ENCODE measurements at places on chromosomes 2 and 18.

DNA sequence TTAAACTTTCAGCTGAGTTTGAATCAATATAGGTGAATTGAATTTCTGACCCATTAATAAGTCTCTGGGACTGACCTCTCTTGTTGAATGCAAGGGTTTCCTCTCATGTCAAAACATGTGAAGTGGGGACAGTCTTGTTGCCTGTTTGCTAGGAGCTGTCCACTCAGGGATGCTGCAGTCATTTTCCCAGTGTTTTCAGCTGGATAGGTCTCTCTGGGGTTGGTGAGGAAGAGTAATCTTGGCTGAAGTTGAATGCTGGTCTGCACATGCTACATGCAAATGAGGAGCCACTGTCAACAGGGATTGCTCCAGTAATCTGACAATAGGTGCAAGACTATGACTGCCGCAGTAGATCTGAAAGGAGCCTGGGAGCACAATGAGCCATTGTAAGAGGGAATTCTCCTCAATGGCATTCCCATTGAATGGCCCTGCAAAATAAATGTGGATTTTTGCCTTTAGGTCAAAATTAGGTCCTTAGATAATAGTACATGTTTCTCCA, 34.1 kb upstream of the IL1RL1 start:
- no peak for DNase-seq

DNA sequence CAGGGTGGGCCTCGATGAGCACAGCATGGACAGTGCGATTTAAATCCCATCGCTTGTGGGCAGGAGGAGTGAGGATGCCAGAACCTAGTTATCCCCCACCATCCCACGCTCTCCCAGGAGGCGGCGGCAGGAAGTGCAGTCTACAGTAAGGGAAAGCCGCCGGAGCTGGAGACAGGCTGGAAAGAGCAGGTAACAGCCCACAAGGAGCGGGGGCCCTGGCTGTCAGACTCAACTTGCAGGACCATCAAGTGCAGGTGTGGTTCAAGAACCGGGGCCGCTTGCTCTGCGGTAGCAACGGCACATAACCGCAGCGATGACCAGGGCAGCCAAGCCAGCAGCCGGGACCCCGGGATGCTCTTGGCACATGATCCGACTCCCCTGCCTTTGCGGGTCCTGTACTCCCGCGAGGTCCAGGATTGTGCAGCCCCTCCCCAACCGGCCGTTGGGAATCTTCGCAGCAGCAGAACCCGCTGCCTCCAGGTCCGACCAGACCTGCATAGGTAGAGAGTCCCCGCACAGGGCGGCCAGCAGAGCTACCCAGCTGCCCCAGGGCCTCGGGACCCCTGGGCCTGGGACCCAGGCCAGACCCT, 82.1 kb downstream of the BIN1 start:
- no peak for DNase-seq

DNA sequence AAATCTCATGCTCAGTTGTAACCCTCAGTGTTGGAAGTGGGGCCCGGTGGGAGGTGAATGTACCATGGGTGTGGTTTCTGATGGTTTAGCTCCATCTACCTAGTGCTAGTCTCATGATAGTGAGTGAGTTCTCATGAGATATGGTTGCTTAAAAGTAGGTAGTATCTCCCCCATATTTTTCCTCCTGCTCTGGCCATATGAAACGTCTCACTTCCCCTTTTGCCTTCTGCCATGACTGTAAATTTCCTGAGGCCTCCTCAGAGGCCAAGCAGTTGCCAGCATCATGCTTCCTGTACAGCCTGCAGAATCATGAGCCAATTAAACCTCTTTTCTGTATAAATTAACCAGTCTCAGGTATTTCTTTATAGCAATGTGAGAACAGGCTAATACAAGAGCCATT, 62.8 kb upstream of the RNF152 start:
- DNase-seq = no peak

DNA sequence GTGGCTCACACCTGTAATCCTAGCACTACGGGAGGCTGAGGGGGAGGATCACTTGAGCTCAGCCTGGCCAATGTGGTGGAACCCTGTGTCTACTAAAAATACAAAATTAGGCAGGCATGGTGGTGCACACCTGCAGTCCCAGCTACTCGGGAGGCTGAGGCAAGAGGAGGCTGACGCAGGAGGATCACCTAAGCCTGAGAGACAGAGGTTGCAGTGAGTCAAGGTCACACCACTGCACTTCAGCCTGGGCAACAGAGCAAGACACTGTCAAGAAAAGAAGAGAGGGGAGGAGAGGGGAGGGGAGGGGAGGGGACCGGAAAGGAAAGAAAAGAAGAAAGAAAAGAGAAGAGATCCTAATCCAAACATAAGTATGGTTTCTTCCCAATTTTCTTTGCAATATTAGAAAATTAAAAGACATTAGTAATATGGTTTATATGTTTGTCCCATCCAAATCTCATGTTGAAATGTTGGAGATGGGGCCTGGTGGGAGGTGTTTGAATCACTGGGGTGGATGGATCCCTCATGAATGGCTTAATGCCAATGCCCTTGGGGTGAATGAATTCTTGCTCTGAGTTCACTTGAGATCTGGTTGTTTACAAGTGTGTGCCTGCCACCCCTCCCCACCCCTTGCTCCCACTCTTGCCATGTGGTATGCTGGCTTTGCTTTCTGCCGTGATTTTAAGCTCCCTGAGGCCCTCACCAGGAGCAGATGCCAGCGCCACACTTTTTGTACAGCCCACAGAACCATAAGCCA, 50.7 kb downstream of the TRIP12 start:
- no peak for DNase-seq

DNA sequence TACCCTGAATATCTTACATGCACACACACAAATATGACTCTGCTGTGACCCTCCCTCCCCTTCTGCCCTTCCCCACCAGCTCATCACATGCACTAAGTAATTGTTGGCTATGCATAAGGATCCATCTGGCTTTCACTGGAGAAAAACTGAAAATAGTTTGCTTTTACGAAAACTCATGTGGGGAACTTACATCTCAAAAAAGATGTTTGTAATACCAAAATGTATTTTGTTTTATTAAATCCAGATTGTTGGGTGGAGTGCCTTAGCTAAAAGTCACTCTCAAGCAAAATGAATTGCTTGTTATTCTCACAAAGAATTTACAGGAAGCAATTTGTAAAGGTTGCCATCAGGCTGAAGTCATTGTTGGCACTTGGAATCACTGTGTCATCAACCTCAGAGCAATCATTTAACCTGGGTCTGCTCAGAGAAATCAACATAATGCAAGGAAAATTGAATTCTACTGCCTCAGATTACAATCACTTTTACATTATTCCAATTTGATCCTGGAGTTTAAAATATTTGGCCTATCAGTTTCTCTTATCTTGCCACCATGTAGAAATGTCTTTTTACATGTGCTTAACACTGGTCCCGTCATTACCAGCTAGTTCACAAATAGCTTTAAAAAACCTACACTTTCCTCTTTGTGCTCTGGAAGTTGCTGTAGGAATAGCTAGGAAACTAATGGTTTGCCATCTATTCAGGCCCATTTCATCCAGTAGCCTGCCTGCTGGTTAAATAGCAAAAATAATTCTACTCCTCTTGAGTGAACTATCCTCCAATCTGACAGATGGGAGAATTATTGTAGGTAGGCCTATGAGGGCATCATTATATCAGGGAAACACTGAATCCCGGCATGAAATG, 90.3 kb upstream of the TMEM17 start:
- DNase-seq = peak; percentile 12

GRCh38 chr2:26763019-26763418, 1.1 kb upstream of the SLC35F6 start:
- no peak for DNase-seq

- no peak for DNase-seq
Measured at GRCh38 chr2:135227386-135227785, 175.3 kb downstream of the RAB3GAP1 start.

DNA sequence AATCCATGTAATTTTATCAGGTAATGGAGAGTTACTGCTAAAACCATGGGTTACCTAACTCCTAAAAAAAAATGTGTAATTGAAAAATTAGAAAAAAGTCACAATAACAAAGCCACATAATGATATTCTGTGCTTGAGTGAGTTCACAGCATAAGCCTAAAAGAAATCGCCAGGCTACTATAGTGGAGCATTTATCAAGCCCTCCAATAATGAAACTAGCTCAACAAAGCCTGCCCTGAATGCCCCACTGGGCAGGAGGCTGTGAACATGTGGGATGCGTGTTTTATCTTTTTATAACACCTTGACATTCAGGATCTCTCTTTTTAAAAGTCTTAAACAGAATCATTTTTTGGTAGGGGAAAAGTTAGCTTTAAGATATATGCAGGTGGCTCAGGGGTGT, 86.3 kb downstream of the KCTD18 start:
- no peak for DNase-seq

DNA sequence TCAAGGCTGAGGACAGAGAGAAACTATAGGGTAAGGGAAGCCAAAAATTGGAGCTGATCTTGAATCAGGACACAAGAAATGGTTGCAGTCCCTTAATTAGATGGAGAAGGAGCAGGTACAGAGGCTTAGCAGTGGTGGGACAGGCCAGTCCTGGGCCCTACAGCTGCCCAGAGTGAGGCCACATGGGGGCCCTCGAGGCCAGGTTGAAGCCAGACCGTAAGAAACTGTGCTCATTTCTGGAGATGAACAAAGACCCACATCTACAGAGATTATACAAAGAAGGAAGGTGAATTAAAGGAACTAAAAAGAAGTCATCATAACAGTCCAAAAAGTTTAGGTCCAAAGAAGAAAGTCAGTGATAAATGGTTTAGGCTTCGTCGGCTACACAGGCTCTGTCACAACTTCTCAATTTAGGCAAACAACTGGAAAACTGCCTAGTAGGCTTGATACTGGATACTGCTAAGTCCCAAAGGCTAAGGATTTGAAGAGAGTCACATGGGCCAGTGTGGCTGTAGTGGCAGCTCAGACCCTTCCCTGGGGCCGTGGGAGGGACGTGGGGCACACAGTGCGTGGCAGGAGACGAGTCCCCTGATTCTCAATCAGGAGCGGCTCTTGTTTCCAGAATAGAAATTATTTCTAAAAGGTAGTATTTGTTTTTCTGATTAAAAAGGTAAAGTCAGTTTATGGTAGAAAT, 50.4 kb upstream of the CNGA3 start:
- DNase-seq = no peak

- DNase-seq = peak; percentile 79
Measured at GRCh38 chr2:232876161-232876977, 6.3 kb downstream of the SNORC start.

GRCh38 chr18:10814336-10814735, 288.5 kb downstream of the NAPG start:
- no peak for DNase-seq

DNA sequence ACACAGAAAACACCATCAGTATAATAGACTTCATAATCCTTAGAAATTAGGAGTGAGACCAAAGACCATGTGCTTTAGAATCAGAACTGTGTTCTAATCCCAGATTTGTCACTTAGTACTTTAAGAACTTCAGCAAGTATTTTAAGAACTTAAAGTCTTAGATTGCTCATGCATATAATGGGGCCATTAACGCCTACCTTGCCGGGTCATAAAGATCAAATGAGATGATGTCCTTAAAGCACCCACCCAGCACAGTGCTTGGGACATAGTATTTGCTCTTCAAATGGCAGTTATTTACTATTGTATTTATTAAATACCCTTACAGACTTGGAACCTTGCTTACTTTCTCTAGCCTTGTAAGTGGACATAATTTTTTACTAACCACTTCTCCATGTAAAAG, 156.1 kb downstream of the GREB1L start:
- no peak for DNase-seq

DNA sequence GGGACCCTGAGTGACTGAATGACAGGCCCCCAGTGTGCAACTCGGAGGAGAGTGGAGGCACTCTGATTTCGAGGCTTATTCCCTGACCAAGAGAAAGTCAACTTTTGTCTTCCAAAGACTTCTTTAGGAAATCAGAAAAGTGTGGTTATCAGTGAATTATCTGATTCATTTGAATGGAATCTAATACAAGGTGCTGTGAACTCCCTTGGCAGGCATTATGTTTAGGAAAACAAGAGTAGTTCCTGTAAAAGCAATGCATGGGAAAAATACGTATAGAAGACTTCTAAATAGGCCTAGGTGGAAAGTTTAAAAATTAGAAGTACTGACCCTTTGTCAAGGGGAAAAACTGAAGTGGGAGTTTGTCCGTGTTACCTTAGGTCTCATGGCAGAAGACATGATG, 269.4 kb downstream of the GBX2 start:
- DNase-seq = no peak

Data from RKO (cell line).